ENCODE measurements at places on chromosomes 13 and 19. TPM values are rescaled to one million over a fixed set of nuclear protein-coding genes. Genes with fewer than 3 reads are reported as not detected.

Gene SMAD9
- total RNA-seq = 7.4 TPM

Gene ZNF324B
- 9.2 TPM for total RNA-seq

Gene MAN2B1
- 20.9 TPM for total RNA-seq

Gene ANGPTL8
- 0.18 TPM for total RNA-seq

Gene GJB2
- 0.14 TPM for total RNA-seq

Gene TPTE2
- total RNA-seq = not detected

Gene ICAM5
- 1.3 TPM for total RNA-seq

Gene ZNF442
- 3.6 TPM for total RNA-seq

Gene ZNF844
- total RNA-seq = 9.2 TPM

Gene C5AR2
- 0.18 TPM for total RNA-seq

Gene TMPRSS9
- not detected for total RNA-seq

Gene KLK15
- not detected for total RNA-seq

Gene FKRP
- total RNA-seq = 13.9 TPM

Gene ZNF155
- total RNA-seq = 4.9 TPM

Gene CXCL17
- total RNA-seq = not detected

Gene CD70
- not detected for total RNA-seq

Gene MAG
- total RNA-seq = not detected

Gene SIGLECL1
- not detected for total RNA-seq

Gene CEACAM21
- not detected for total RNA-seq

Gene SCGB2B2
- total RNA-seq = 0.14 TPM

Gene RASL11A
- total RNA-seq = 46.2 TPM

Gene CYP2F1
- not detected for total RNA-seq

Gene POLR1D
- 74.5 TPM for total RNA-seq

Gene RNF225
- total RNA-seq = not detected

Gene C19orf38
- 0.09 TPM for total RNA-seq

Gene CEP89
- total RNA-seq = 7.5 TPM

Gene MCEMP1
- total RNA-seq = not detected

Gene TUBA3C
- not detected for total RNA-seq

Gene N4BP2L1
- 2.0 TPM for total RNA-seq

Gene LGI4
- total RNA-seq = 0.28 TPM

Gene ZIC5
- total RNA-seq = not detected

Gene UPF1
- 54.9 TPM for total RNA-seq

Gene ADAMTSL5
- 2.1 TPM for total RNA-seq

Gene SBSN
- 2.1 TPM for total RNA-seq

Gene NCAN
- total RNA-seq = not detected

Gene OR10H1
- total RNA-seq = not detected

Gene ZNF121
- 33.7 TPM for total RNA-seq

Gene WIZ
- total RNA-seq = 4.5 TPM

Gene DACH1
- total RNA-seq = not detected

Gene APOC4
- total RNA-seq = not detected

Gene MISP
- total RNA-seq = 0.18 TPM

Gene RNF113B
- total RNA-seq = not detected

Gene SYT3
- total RNA-seq = not detected

Gene TBXA2R
- total RNA-seq = 0.92 TPM

Gene PRR12
- total RNA-seq = 0.71 TPM

Gene UGGT2
- 58.9 TPM for total RNA-seq

Gene GARIN5A
- 0.28 TPM for total RNA-seq

Gene STXBP2
- total RNA-seq = 6.6 TPM

Gene PLEKHA4
- total RNA-seq = 10.6 TPM

Gene SYCN
- total RNA-seq = not detected

Gene MYCBP2
- total RNA-seq = 55.3 TPM

Gene C1QTNF9
- total RNA-seq = not detected

Gene ZSCAN4
- not detected for total RNA-seq

Gene ZNF626
- total RNA-seq = 14.9 TPM

Gene MATK
- under 0.01 TPM for total RNA-seq

Gene SLC39A3
- total RNA-seq = 32.4 TPM

Gene IZUMO1
- total RNA-seq = not detected

Gene KCNK6
- total RNA-seq = 19.5 TPM

Gene ZNF677
- 8.8 TPM for total RNA-seq

Gene PRODH2
- total RNA-seq = not detected

Data from smooth muscle cell of bladder (primary cell).